CD4-positive, alpha-beta T cell treated with Interleukin-1 beta for 1 hour (primary cell): ENCODE measurements at places on chromosomes 6 and 20.

DNA sequence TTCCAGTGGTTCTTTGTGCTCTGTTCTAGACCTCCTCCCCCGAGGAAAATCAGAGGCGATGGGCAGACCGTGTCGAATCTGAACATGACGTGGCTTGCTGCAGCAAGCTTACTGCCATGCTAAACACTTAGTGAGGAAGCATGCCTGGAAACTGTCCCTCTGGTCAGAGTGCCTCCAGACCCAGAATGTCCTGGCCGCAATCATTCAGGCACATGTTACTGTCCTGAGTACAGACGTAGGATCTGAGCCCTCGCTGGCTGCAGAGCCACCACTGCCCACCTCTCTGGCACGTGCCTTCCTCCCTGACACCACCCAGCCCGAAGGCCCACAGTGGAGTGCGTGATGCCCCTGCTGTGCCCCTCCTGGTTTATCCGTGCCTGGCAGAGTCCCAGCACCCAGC, 163.6 kb downstream of the SYNDIG1 start:
- no peak for DNase-seq

GRCh38 chr6:157476797-157477196, 95.8 kb downstream of the ZDHHC14 start:
- no peak for DNase-seq

DNA sequence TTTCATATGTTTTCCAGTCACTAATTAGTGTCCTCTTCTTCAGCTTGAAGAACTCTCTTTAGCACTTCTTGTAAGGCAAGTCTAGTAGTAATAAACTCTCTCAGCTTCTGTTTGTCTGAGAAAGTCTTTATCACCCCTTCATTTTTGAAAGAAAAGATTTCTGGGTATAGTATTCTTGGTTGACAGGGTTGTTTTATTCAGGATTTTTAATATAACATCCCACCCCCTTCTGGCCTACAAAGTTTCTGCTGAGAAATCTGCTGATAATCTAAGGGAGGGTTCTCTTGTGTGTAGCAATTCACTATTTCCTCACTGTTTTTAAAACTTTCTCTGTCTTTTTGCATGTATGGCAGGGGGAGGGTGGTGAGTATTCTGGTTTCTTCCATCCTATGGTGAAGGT, 9.6 kb upstream of the WFDC11 start:
- DNase-seq = no peak

- DNase-seq = no peak
These were observed 21.9 kb upstream of the KIAA0408 start for GRCh38 chr6:127481111-127481510.

GRCh38 chr20:25259788-25260254, 11.9 kb downstream of the PYGB start:
- DNase-seq = no peak

- DNase-seq = peak; percentile 74
These were observed at the start of gene PYGB for GRCh38 chr20:25247956-25248785. Gene PYGB (plus strand): TSS chr20:25248085. CDS start chr20:25248179, 94 bp downstream.

GRCh38 chr6:69059413-69059812, 424.3 kb downstream of the ADGRB3 start:
- no peak for DNase-seq

GRCh38 chr6:125816828-125817280, 26.1 kb downstream of the NCOA7 start:
- no peak for DNase-seq

GRCh38 chr6:13072686-13073347, 255.5 kb downstream of the TBC1D7 start:
- DNase-seq = no peak

DNA sequence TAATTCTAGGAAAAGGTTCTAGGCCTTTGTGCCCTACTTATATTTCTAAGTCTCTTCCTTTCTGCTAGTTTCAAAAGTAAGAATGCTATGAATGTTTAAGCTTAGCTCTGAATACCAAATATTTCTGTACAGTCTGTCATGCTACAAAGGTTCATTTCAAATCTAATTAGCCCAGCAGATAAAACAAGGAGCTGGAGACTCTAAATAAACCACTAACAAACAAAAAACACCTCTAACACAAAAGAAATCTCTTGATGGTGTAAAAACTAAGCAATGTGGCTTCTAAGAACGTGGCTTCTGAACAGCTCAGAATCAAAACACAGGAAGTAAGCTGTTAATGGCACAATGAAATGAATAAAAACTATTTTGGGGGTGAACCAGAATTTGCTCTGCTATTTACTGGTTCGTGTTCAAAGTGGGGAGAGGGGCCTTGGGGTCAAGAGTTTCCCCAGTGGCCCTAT, 198.3 kb downstream of the BCAS1 start:
- no peak for DNase-seq

GRCh38 chr20:58056921-58057686, 171.3 kb downstream of the ANKRD60 start:
- DNase-seq = no peak

GRCh38 chr6:25121186-25121585, 158.0 kb upstream of the CARMIL1 start:
- DNase-seq = no peak

GRCh38 chr6:10146715-10147451, 268.0 kb downstream of the TFAP2A start:
- DNase-seq = no peak
